Caco-2 (cell line): ENCODE measurements at places on chromosomes 7 and 10. TPM values are rescaled to one million over a fixed set of nuclear protein-coding genes. Genes with fewer than 3 reads are reported as not detected.
A peak's percentile ranks its signal among the peaks of the same experiment; 100 is the strongest.

CTAGE8 gene
- total RNA-seq: 5.7 and 6.3 TPM in 2 replicates

PCLO gene
- total RNA-seq: 3.8 and 4.1 TPM in 2 replicates

SLC13A1 gene
- not detected in 2 replicates for total RNA-seq

DNA sequence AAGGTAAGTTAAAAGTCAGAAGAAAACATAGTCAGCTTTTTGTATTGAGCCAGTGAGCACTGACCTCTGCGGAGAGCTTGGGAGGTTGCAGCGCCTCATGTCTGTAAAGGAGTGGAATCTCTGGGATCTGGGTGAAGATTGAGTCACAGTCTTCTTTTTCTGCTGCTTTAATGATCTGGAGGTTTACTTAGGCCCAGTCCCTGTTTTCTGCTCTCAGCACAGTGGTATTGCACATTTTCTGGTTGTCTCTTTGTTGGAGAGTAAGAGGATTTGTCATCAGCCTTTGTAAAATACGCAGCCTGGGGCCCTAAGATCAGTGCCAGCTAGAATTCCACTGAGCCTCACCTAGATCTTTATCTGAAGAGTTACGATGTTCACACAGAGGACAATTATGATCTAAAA lies 58.3 kb upstream of the GJD4 start:
- peak; percentile 59 for DNase-seq

- DNase-seq: no peak
Observed at GRCh38 chr7:69630292-69630691, 32.0 kb downstream of the AUTS2 start.
